ENCODE measurements at places on chromosomes 13 and 19.

- no peak for DNase-seq
These were observed 84.1 kb upstream of the FNDC3A start for GRCh38 chr13:48891586-48891985.

DNA sequence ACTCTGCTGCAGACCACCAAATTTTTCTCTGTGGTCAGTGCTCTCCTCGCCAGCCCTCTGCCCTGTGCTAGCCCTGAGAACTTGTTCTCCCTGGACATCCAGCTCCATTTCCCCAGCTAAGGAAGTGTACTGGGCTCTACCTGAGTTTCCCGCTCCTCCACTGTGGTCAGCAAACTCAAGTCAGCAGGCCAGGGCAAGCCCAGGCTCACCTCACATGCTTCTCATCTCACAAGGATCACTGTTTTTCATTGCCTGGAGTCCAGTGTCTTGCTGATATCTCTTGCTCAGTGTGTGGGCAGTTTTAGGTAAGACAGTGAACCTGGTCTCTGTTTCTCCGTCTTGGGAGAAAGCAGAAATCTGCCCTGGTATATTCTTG is 201.4 kb downstream of the FOXO1 start:
- DNase-seq = no peak

DNA sequence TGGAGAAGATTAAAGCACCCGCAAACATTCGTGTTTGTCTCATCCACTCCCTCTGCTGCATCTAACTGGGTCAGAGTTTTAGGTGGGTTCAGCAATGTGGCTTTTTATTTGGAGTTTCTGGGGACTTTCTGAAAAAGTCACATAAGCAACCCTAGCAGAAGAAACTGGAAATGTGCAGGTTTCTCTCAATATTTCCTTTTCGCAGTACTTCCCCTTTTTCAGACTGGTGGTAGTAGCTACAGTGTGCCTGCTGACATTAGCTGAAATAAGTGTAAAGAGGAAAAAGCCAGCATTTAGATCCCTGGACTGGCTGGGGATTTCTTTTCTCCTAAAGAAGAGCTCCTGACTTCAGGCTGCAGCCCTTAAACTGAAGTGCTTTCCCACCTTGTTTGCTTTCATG is 15.9 kb upstream of the OLFM4 start:
- no peak for DNase-seq

DNA sequence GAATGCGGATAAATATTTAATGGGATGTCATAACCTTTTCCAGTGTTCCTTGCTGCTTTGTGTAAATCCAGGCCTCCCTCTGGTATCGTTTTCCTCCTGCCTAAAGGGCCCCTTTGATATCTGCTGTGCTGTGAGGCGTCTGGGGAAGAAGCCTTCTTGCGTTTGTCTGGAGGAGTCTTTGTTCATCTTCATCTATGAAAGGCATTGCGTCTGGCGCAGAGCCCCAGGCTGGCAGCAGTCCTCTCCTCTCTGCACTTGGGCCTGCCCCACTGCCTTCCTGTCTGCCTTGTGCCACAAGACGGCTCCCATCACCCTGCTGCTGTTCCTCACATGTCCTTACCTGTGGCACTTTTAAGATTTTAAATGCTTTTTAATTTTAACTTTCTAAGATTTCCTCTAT is 9.8 kb downstream of the PROZ start:
- peak; percentile 67 for DNase-seq

GRCh38 chr13:51959773-51960172 is 51.5 kb downstream of the ATP7B start:
- DNase-seq = no peak

DNA sequence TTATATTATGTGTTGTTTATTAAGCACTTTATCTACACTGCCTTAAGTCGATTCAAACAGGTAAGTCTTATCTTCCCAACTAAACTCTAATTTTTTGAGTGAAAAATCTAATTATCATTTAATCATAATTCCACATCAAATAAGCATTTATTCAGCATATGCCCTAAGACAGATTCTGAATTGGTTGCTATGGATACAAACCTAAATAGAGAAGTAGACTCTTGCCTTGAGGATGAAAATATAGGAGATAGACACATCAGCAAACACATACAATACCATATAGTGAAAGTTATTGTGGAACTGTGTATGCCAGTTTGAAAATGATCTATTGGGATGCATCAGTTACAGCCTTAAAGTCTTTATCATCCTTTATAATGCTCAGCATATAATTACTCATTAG is 1679.9 kb downstream of the SLITRK1 start:
- no peak for DNase-seq

DNA sequence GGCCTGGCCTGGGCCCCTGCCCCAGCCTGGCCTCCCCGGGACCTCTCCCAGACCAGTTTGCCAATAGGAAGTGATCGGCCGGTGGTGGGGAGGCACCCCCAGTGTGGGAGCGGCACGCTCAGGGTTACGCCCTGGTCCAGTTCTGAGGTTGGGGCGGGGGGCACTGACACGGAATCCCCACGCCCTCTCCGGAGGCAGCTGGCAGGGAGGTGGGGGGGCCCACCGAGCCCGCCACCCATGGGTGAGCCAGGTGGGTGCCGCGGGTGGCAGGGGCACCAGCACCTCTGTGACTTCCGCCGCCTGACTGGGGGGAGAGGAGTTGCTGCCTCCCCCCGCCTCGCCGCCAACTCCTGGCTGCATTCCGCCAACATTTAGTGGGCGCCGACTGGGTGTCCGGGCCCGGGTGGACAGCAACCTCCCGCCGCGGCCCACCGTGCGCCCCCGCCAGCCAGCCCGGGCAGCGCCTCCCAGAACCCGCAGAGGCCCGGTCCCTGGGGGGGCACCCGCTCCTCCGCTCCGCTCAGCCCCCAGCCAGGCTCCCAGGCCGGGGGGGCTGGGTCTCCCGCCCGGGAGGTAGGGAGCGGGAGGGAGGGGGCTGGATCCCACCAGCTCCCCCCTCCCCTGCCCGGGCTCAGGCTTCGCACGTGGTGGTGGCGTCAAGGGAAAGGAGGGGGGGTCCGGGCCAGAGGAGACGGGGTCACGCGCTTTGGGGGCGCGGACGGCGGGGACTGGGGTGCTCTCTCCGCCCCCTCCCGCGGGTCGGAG is 2.0 kb downstream of the ZBTB7A start:
- DNase-seq = peak; percentile 52

DNA sequence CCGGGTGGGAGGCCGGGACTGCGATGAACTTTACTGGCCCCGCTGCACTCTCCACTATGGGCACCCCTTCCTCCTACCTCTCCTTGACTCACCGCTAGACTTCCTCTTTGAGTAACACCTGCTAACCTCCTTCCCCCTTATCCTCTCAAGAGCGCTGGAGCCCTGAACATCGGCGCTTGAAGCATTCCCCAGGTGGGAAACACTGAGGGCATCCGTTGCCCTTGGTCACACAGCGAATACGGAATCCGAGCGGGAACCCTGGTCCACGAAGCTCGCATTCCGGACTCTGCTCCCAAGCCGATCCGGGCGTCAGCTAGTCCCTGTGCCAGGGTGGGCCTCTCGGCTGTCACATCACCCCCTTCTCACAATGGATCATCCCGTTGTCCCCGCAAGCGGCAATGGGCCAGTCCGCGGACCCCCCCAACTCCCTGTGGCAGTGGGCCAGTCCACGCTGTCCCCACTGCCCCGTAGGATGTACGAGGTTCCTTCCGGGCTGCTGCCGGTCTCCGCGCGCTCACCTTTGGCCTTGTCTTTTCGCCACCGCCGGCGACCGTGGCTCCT is 4.2 kb downstream of the LIPE start:
- DNase-seq = peak; percentile 95

Data from posterior cingulate gyrus (tissue), 11 donors.